ENCODE measurements at places on chromosomes 5 and 9. TPM values are rescaled to one million over a fixed set of nuclear protein-coding genes. Genes with fewer than 3 reads are reported as not detected.

Gene PPIC
- total RNA-seq, result not detected

Gene ECM2
- not detected for total RNA-seq

Gene CDC20B
- not detected for total RNA-seq

Gene NUTM2F
- total RNA-seq, result not detected

Gene TAL2
- not detected for total RNA-seq

Gene PHYHD1
- total RNA-seq, result 0.50 TPM

Gene C5orf52
- not detected for total RNA-seq

Gene PCDHB5
- total RNA-seq, result not detected

Gene BSPRY
- total RNA-seq, result 8.3 TPM

Gene TMEM171
- total RNA-seq, result not detected

Gene BTNL3
- not detected for total RNA-seq

Gene FANCG
- 109 TPM for total RNA-seq

Gene NPR3
- 0.10 TPM for total RNA-seq

All from activated naive CD4-positive, alpha-beta T cell treated with anti-CD3 and anti-CD28 coated beads for 36 hours (primary cell).